SJCRH30 (cell line): ENCODE measurements at places on chromosomes 12 and 14. TPM values are rescaled to one million over a fixed set of nuclear protein-coding genes. Genes with fewer than 3 reads are reported as not detected.

DNA sequence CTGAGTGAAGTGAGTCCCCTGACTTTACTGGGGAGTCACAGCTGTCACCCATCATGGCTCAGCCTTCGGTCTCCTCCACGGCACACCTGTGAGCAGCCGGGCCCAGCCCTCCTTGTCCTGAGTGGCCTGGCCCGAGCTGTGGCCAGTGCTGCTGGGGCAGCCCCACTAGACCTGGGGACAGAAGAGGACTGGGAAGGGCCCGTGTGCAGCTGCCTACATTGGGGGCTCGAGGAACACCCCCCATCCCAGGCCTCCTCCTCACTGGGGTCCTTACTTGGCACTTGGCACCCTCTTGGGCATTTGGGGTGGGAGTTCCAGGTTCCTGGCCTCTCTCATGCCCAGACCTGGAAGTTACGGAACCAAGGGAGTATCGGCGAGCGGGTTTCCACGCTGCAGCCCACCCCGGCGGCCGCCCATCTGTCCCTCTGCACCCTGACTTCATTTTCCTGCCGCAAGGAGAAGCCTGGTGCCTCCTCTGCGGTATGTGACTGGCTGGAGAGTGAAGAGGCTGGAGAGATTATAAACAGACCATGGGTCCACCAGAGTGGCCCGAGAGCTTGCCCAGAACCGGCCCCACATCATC, 179.7 kb downstream of the KIF26A start:
- peaks cover 14% of the 10 kb centered on the region; the same call in 1 of the 2 replicates for H3K27me3 ChIP-seq
- no peak overlapping the region for H3K27ac ChIP-seq
- peaks cover 7% of the 10 kb centered on the region; the same call in 1 of the 2 replicates for H3K4me1 ChIP-seq
- H3K36me3 ChIP-seq, result no peaks in the 10 kb centered on the region
- no peak overlapping the region for H3K4me3 ChIP-seq

DNA sequence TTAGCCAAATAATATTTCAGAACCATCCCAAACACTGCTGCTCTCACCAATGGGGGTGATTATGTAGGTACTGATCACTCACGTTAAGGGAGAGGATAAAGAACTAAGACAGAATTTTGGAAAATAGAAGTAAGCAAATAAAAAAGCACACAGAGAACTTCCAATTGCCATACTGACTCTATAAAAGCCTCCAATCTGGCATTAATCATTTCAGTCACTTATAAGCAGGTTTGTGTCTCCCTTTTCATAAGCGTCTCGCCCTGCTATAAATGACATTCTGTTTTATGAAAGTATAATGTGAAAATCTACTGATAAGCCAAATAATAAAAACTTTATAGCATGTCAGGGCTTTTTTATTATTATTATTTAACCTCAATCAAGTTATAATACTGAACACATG, 435.2 kb downstream of the ETNK1 start:
- no peaks in the 10 kb centered on the region for H3K36me3 ChIP-seq
- no peaks in the 10 kb centered on the region for H3K4me1 ChIP-seq
- DNase-seq, result no peak
- no peak overlapping the region for H3K4me3 ChIP-seq

DNA sequence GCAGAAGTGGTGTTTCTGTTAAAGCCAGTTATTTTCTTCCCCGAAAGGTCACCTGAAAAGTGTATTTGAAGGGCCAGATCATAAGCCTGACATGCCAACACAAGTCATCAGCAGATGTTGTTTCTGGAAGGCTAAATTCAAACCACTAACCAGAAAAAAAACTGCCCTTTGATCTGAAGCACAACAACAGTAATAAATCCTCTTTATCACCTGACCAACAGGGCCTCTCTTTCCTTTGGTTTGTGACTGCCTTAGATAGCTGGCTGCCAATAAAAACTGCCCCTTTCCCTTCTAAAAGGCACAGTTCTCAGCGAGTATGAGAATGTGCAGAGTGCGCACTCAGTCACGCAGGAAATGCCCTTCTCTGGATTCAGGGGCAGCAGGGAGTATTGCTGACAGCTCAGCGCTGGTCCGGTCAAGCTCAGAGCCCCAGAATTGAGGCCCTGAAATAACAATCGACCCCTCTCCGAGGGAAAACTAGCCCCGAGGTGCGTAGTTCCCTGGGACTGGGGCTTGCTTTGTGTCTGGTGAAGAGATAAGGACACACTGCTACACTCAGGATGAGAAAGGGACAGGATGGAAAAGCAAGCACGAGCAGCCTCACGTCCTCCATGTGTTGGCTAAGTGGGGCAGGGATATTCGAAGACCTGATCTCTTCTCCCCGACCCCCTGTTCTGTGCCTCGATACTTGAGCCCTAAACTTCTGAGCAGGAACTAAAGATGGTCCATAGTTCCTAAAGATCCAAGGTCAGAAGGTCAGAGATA, 184.2 kb upstream of the GZMB start:
- H3K36me3 ChIP-seq, result no peaks in the 10 kb centered on the region
- DNase-seq, result no peak
- no peak overlapping the region for H3K27ac ChIP-seq
- no peak overlapping the region for H3K4me3 ChIP-seq
- peaks cover 4% of the 10 kb centered on the region; the same call in 1 of the 2 replicates for H3K27me3 ChIP-seq

GRCh38 chr12:92414170-92415070, 268.8 kb upstream of the BTG1 start:
- no peak overlapping the region for H3K27ac ChIP-seq
- no peak for DNase-seq
- H3K36me3 ChIP-seq, result no peaks in the 10 kb centered on the region
- H3K4me1 ChIP-seq, result 0 out of 2 replicates have a peak, but pooled peaks cover 6% of the 10 kb centered on the region

DNA sequence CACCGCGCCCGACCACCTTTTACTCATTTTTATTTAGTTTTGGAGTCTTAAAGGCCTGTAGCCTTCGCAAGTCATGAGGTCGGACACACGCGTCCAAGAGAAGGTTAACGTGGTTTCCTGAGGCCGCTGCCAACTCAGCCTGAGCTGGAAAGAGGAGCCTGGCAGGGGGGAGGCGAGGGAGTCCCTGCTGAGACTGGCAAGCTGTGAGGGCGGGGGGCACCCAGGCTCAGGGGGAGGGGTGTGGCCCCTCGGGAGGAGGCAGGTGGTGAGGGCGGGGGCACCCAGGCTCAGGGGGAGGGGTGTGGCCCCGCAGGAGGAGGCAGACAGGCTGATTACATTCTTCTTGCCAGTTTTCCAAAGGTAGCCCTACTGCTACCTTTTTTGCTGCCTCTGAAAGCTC, 143.2 kb downstream of the PIWIL1 start:
- DNase-seq, result no peak
- H3K4me3 ChIP-seq, result no peak overlapping the region
- H3K36me3 ChIP-seq, result no peaks in the 10 kb centered on the region
- H3K4me1 ChIP-seq, result no peaks in the 10 kb centered on the region
- H3K27ac ChIP-seq, result no peak overlapping the region

The ADAM21 gene
- 0.15 and 0.67 TPM in 2 replicates for total RNA-seq

The TBC1D30 gene
- 3.6 and 4.3 TPM in 2 replicates for total RNA-seq

The CHST11 gene
- 31.8 and 37.0 TPM in 2 replicates for total RNA-seq

DNA sequence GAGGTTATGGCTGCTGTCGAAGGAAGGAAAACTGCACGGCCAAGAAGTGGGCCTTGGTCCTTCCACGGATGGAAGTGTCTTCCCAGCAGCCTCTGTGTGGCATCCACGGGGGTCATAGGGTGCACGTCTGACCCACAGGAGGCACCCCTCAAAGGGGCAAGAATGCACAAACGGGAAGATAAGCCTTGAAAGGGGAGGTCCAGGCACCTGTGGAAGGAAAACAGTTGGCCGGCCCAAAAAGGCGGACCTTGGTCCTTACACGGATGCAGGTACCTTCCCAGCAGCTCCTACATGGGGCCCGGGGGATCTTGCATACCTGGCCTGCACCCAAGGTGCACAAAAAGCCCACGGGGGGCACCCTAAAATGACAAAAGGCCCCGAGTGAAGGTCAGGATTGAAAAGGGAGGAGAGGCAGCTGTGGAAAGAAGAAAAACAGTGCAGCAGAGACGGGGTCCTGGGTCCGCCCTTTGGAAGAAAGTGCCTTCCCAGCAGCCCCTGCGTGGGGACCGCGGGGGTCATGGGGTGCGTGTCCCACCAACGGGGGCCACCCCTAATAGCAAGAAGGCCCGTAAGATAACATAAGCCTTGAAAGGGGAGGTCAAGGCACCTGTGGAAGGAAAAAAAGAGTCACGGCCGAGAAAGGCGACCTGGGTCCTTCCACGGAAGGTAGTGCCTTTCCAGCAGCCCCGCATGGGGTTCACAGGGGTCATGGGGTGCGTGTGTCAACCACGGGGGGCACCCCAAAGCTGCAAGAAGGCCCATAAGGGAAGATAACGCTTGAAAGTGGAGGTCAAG, 276.1 kb downstream of the ALG10 start:
- H3K4me3 ChIP-seq, result no peak overlapping the region
- H3K36me3 ChIP-seq, result no peaks in the 10 kb centered on the region
- DNase-seq, result no peak
- H3K4me1 ChIP-seq, result no peaks in the 10 kb centered on the region
- H3K27ac ChIP-seq, result no peak overlapping the region
- peaks cover 4% of the 10 kb centered on the region; the same call in 1 of the 2 replicates for H3K27me3 ChIP-seq

- no peak overlapping the region for H3K27ac ChIP-seq
- no peak for DNase-seq
- H3K4me1 ChIP-seq, result no peaks in the 10 kb centered on the region
- H3K4me3 ChIP-seq, result no peak overlapping the region
- H3K36me3 ChIP-seq, result no peaks in the 10 kb centered on the region
Observed at GRCh38 chr12:128843538-128843937, 9.7 kb upstream of the GLT1D1 start.

GRCh38 chr12:122851820-122852219, 16.6 kb downstream of the HIP1R start:
- H3K36me3 ChIP-seq, result no peaks in the 10 kb centered on the region
- H3K4me1 ChIP-seq, result no peaks in the 10 kb centered on the region
- H3K4me3 ChIP-seq, result no peak overlapping the region
- no peak for DNase-seq
- no peak overlapping the region for H3K27ac ChIP-seq

DNA sequence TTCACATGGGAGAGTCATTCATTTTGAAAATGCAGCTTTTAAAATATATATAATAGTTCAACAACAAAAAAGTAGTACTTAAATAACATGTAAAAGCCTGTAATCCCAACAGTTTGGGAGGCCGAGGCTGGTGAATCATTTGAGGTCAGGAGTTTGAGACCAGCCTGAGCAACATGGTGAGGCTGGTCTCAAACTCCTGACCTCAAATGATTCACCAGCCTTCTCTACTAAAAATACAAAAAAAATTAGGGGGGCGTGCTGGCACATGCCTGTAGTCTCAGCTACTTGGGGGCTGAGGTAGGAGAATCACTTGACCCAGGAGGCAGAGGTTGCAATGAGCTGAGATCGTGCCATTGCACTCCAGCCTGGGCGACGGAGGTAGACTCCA, 256.3 kb upstream of the RGS6 start:
- no peak overlapping the region for H3K27ac ChIP-seq
- no peaks in the 10 kb centered on the region for H3K4me1 ChIP-seq
- H3K27me3 ChIP-seq, result no peaks in the 10 kb centered on the region
- no peak overlapping the region for H3K4me3 ChIP-seq

GRCh38 chr14:31543969-31544799, 17.0 kb upstream of the NUBPL start:
- H3K4me3 ChIP-seq, result no peak overlapping the region
- no peaks in the 10 kb centered on the region for H3K27me3 ChIP-seq
- H3K27ac ChIP-seq, result no peak overlapping the region
- no peaks in the 10 kb centered on the region for H3K36me3 ChIP-seq
- H3K4me1 ChIP-seq, result no peaks in the 10 kb centered on the region
- DNase-seq, result no peak
